ENCODE measurements at places on chromosomes 16 and 17.

DNA sequence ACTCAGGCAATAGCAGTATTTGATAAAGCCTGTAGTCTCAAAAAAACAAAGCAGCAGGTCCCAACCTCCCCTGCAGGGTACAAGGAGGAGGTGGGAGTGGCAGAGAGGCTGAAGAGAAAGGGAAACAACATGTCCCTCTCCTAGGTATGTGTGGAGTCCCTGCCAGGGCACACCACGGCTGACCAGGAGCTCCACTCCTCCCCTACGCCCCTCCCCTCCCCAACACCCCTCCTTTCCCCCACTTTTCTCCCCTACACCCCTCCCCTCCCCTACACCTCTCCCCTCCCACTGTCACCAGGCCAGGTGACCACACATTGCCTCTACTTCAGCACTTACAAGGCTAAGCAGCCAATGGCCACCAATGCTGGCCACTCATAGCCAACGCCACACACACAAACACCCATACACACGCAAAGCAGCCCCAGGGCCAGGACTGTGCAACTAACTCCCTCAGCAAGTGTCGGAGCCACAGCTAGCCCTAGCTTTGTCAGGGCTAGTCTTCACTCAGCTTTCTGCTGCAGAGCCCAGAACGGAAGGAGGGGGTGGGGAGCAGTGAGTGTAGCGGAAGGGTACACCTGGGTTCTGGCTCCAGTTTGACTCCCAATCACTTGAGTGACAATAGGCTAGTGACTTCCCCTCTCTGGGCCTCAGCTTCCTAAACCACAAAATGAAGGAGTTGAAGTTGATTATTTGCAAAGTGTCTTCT lies 8.2 kb downstream of the CAVIN1 start:
- DNase-seq: no peak

GRCh38 chr16:70752426-70752825 lies 48.5 kb downstream of the VAC14 start:
- no peak for DNase-seq

DNA sequence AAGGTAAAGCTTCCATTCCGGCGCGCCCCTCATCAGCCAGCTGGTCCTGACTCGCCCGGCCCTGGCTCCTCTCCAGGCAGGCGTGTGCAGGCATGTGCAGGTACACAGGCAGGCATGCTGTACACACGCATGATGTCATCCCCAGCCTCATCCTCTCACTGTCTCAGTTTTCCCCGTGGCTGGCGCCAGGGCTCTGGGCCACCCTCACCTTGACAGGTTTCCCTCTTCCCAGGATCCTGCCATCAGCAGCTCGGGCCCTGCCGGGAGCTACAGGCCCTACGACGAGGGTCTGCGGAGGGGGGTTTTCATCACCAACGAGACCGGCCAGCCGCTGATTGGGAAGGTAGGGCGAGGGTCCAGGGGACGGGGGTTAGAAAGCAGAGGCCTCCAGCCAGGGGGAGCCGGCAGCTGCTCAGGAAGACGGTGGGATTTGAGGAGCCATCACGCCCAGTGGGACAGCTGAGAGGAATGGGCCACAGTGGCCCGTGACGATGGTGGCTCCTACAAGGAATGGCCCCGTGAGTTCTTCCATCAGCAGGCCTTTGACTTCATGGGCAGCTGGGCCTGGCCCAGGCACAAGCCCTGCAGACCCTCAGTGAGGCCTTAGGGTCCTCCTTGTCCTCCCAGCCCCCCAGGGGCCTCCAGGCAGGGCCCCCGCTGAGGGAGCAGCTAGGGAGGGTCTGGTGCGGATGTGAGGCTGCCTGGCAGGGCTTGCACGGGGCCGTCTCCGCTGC lies 8.5 kb downstream of the GAA start:
- no peak for DNase-seq

- no peak for DNase-seq
Measured at GRCh38 chr16:12016291-12016947, 39.9 kb downstream of the SNX29 start.

DNA sequence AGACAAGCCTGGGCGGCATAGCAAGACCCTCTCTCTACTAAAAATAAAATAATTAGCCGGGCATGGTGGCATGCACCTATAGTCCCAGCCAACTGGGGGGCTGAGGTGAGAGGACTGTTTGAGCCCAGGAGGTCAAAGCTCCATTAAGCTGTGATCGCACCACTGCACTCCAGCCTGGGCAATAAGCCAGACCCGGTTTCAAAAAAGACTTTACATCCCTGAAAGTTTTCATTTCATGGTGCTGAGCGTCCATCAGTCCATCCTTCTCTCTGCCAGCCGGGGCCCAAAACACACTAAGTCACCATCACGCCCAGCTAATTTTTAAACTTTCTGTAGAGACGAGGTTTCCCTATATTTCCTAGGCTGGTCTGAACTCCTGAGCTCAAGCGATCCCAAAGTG lies 10.6 kb downstream of the RAB40B start:
- DNase-seq: no peak

- DNase-seq: no peak
Measured at GRCh38 chr17:50904518-50905459, 38.6 kb upstream of the TOB1 start.

DNA sequence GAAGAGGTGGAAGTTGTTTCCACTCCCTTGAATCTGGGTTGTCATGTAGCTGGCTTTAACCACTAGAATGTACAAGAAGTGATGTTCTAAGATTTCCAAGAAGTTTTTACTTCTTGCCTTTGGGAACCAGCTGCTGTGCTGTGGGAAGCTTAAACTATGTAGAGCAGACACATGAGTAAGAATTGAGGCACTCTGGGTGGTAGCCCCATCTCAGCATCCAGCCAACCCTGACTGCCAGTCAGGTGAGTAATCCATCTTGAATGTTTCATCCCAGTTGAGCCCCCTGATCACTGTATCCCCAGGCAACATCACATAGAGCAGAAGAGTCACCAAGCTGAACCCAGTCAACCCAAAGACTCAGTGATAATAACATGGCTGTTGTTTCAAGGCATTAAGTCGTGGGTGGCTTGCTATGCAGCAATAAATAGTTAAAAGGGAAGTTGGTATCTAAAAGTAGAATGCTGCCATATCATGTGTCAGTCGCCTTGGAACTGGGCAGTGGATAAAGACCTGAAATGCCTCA lies 62.8 kb upstream of the GPR139 start:
- no peak for DNase-seq

GRCh38 chr17:81148986-81149533 lies 16.2 kb upstream of the PVALEF start:
- no peak for DNase-seq

GRCh38 chr17:4074831-4075495 lies 67.9 kb downstream of the ZZEF1 start:
- DNase-seq: no peak

DNA sequence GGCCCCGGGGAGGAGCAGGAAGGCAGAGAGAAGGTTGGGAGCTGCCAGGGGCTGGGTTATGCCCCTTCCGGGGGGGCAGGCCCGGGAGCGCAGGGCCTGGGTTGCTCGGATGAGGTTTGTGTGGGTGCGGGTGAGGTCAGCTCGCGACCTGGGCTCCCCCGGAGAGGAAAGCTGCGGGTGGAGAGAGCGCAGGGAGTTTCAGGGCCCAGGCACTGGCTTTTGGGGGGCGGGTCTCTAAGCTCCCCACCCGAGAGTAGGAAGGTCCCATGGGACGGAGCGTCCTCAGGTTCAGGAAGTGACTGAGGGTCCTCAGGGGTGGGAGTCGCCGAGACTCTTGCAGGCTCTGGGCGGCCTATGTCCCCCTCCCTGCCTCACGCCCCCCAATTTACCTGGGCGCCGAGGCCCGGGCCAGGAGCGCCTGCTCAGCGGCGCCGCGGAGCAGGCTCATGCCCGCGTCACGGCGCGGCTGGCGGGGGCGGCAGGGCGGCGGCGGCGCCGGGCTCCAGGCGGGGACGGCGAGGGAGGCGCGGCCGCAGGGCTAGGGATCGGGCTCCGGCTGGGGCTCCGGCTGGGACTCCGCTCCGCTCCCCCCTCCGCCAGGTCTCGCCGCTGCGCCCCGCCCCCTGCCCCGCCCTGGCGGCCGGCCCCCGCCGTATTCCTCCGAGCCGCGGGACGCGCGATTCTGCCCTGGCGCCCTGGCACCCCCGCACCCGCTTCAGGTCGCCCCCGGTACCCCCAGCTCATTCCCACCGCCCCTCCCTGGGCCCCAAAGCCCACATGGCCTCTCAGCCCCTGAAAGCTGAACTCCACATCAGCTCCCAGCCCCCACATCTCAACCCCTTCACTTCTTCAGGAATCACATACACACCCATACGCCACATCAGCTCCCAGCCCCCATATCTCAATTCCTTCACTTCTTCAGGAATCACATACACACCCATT lies at the start of gene DOK4:
DOK4 (minus strand) TSS at position 578 of the 942 bp plus-strand sequence. CDS start 6,986 bp downstream, outside the sequence.
- no peak for DNase-seq

GRCh38 chr17:7807206-7807605 lies 26.8 kb upstream of the KDM6B start:
- no peak for DNase-seq

GRCh38 chr17:74176546-74177001 lies 26.9 kb upstream of the RPL38 start:
- DNase-seq: peak; percentile 38

- no peak for DNase-seq
Measured at GRCh38 chr16:23987443-23987842, 151.7 kb downstream of the PRKCB start.

- no peak for DNase-seq
Measured at GRCh38 chr16:54511222-54511731, 224.7 kb upstream of the IRX3 start.

DNA sequence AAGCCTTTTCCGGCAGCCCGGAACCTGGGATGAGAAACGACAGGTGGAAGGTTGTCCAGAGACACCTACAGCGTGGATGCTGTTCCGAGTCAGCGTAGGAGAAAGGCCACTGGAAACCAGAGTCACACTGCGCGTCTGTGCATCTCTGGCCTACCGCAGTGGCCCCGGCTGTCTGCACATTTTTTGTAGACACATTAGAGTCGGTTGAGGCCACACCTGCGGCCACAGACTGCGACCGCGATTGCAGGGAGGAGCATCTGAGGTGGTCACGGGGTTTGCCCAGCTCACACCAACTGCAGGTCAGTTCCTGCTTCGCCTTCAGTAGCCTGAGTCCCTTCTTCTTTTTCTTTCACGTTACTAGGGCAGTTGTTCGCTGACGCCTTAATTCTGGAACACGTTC lies 52.4 kb downstream of the WDR45B start:
- no peak for DNase-seq

DNA sequence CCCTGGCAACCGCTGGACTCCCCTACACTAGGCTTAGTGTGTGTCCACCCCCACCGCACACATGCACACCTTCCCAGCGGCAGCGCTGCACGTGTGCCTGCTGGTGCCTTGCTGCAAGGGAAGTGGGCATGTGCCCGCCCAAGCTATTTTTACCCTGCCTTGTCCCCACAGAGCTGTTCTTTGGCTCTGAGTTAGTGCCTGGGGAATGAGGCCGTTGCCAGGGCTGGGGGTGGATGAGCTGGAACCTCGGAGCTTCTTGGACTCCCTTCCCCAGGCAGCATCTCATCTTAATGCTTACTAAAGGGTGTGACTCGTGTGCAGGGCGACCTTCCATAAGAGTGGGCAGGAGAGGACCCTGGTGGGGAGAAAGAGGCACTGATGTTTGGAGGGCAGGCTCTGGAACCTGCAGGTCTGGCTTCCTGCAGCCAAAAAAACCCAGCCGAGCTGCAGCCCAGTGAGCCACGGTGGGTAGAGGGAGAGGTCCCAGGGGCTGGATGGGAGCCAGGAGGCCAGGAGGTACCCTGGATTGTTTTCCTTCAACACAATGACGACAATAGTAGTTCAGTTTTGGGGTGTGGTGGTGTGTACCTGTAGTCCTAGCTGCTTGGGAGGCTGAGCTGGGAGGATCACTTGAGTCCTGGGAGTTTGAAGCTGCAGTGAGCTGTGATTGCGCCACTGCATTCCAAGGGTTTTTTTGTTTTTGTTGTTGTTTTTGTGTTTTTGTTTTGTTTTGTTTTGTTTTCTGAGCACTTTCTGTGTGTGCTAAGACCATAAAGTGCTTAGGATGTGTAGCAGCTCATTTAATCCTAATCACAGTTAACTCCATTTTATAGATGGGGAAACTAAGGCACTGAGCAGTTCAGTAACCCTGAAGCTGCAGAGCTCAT lies 119.1 kb downstream of the RAB11FIP4 start:
- DNase-seq: no peak

- no peak for DNase-seq
Measured at GRCh38 chr17:80789356-80789902, 202.2 kb upstream of the CHMP6 start.

DNA sequence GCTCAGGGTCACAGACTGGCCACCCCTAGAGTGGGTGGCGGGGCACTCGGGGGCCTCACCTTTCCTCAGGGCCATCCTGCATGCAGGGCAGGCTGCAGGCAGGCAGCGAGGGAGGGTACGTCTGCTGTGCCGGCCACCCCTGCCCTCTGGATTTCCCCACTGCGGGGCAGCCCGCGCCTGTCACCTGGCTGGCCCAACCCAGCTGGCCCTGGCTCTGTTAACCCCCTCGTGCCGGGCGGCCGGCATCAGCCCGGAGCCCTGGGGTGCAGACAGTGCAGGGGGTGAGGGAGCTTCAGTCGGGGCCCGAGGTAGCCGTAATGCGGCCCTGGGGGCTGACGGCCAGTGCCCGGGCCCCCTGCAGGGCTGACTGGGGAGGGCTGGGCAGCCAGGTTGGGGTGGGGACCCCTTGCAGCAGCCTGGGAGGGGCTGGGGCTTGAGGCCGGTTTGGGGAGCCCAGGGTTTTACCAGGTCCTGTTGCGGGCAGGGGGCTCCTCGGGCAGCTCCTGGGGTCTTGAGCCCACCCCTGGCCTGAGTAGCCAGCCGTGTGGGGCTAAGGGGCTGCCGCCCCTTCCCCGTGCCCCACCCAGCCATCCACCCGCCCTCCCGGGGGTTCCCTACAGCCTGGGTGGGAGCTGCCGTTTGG lies at the start of gene IGFALS:
IGFALS (minus strand) TSS at position 128 of the 643 bp plus-strand sequence; CDS start at position 75, 53 bp downstream.
- no peak for DNase-seq

GRCh38 chr17:17823433-17824118 lies 13.2 kb downstream of the SREBF1 start:
- no peak for DNase-seq

DNA sequence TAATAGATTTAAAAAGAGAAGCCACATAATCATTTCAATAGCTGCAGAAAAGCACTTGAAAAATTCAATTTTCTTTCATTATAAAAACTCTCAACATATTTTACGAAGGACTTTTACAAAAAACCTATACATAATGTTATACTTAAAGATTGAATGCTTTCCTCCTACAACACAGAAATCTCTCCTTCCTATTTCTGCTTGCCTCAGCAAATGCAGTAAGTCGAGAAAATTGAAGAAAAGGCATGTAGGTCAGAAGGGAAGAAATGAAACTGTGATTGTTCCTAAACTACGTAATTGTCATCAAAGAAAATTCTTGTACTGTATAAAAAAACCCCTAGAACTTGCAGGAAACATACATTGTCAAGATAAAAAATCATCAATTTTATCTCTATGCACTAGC lies 267.1 kb downstream of the BCAS3 start:
- DNase-seq: no peak
